T1000 (cell line): ENCODE measurements at places on chromosomes 2 and 18.
A peak's percentile ranks its signal among the peaks of the same experiment; 100 is the strongest.

DNA sequence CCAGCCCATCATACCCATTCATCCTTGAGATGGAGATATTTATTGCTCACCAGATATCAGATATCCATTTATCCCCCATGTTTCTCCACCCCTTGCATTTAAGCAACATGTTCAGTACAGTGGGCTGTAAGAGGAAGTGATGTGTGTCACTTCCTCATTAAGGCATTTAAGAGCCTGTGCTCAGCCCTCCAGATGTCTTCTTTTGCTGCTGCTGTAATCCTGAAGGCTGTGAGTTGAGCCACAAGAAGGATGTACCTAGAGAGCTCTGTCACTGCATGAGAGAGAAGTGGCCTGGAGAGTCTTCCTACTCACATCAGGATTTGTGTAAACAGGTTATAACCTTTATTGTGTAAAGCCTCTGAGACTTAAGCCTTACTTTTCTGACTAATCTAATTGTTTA, 151.8 kb upstream of the UNC80 start:
- DNase-seq, result no peak

DNA sequence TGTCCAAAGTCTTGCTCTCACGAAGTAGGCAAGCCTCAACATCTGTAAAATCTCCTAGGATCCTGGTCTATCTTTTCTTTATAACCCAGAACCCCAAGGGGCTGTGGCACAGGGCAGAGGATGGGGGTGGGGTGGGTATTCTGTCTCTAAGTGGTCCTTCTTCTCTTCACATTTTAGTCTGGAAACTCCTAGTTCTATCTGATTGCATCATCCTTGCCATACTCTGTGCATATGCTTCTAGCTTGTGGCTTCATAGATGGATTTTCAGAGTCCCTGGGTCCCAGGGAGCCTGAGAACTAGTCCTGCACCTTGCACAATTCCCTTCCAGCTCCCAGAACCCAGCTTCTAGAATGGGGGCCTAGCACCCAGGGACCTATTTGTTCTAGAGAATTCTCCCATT, 52.5 kb downstream of the RNF152 start:
- DNase-seq, result no peak

GRCh38 chr2:223654384-223654915, 52.3 kb upstream of the SCG2 start:
- no peak for DNase-seq

DNA sequence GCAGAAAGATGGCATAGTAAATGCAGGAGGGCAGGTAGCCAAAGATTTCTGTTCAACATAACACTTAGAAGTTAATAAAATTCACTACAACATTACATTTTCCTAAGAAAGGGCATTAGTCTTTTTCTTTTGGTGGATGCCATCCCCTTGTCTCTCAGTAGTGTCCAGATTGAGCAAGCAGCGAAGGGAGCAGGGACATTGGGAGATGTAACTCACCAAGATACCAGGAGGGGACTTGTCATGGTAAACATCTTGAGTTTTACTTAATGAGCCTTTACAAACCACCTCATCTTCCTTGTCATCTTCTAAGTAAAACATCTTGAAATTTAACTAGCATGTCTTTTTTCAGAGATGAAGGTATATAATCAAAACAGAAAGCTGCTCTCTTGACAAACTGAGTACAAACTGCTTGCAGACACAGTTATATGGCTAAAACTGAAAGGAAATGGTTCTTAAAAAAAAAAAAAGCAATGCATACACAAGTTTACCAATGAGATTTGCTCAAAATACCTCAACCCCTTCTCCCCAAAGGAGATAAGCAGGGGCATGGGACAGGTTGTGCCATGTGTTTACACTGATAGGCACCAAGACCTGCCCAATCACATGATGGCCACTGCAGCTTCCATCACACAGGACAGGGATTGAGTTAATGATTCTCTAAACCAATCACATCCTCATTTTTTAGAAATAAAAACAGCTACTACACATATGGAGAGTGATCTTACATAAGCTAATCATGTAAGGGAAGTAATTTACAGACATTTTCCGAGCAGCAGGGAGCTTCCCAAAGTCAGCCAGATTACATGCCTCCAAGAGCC, 30.3 kb downstream of the LPIN2 start:
- no peak for DNase-seq

- DNase-seq, result no peak
Observed at GRCh38 chr2:224449212-224450147, 47.6 kb upstream of the FAM124B start.

GRCh38 chr2:49914281-49914680, 760.0 kb upstream of the FSHR start:
- DNase-seq, result peak; percentile 44

DNA sequence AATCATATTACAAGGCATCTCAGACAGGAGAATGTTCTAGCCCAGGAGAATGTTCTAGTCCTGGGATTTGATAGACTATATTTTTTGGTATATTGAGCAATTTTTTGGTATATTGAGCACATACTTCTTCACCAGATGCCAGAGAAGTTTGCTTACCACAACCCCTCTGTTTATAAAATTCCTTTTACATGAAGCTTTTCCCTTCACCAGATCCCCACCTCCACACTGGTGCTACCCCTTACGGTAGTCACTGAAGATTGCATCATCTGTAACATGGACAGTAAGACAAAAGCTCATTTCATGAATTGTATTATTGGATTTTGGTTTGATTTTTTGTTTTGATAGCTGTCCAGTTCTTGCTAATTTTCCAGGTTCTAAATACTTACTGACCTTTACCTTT, 7.2 kb upstream of the HNMT start:
- peak; percentile 2 for DNase-seq

GRCh38 chr2:192195548-192196418, 1.1 kb upstream of the TMEFF2 start:
- DNase-seq, result no peak

GRCh38 chr2:227578642-227579041, 20.1 kb upstream of the SCYGR2 start:
- DNase-seq, result no peak

GRCh38 chr2:72914206-72914559, 3.1 kb upstream of the EMX1 start:
- no peak for DNase-seq

- no peak for DNase-seq
Observed at GRCh38 chr2:205629091-205629776, 53.1 kb upstream of the NRP2 start.

DNA sequence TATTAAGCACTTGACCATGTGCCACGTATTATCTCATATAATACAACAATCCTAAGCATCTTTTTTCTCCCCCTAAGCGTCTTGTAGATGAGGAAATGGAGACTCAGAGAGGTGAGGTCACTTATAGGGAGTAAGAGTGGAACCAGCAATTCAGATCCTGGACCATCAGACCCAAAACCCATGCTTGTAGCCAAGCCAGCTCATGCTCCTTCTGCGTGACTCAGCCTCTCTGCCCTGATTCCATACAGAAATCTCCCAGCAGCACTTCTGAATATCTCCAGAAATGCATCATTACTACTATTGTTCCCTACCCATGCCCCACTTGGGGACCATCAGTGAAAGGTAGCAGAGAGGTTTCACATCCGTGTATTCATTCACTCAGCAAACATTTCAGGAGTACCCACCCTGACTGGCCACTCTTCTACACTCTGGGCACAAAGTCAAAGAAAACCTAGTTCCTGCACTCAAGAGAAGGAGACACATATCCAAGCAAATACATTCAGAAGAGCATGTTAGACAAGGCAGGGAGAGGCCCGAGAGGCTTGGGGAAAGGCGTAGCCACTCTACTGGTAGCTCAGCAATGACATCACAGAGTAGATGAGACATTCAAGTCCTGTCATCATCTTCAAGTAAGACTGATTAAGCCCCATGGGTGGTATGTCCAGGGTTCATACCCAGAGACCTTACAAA, 141.9 kb downstream of the MTCL1 start:
- no peak for DNase-seq
